ENCODE measurements at places on chromosomes 2 and 18.

GRCh38 chr2:230505162-230505561 is 89.2 kb downstream of the SP100 start:
- DNase-seq = no peak

DNA sequence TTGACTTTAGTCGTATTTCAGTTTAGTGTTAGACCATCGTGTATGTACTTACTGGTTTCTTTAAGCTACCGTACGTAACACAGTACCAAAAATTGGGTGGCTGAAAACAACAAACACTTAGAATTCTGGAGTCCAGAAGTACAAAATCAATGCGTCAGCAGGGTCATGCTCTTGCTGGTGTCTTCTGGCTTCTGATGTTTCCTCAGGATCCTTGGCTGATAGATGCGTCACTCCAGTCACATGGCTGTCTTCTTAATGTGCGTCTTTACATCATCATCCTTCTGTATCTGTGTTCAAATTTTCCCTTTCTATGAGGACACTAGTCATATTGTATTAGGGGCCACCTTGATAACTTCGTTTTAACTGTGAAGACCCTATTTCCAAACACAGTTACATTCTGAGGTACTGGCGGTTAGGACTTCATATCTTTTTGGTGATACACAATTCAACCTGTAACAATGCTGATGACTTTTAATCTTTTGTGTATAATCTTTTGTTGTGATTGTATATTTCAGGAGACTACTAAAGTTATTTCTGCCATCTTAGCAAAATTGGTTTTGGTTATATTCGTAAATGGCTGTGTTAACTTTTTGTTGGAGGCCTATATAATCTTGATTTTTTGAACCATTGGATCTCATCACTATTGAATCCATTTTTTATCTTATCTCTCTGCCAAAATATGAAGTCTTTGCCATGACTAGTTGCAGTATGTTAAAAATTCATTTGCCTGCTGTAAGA is 25.4 kb downstream of the ACTR3 start:
- no peak for DNase-seq

DNA sequence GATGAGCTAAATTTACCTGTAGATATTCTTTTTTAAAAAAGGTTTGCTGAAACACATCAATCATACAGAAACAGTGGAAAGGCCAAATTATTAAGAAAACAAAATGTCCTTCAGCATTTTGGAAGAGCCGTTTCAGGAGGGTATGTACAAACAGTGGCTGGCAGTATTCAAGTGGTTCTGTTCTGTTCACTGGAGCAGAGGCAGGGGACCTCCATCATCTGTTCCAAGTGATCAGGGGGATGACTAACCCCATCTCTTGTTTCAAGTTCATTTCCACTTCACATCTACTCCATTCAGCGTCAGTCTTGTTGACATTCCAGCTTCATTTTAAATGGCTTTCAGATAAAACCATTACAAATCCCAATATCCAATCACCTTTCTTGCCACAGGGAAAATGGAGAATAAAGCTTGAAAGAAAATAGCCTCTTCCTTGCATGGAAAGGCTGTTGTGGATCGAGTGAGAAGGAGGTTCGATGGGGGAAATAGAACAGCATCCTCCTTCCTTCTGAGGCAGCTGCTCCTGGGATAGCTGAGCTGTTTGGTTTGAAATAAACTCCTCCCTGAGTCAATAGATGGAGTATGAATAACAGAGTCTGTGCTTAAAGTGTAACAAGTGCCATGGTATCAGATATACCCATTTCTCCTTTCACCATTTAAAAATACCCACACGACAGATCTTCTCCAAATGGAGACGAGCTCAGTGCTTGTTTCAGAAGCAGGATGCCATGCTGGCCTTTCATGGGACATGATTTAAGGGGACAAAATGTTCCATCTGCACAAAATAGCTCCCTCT is 63.7 kb upstream of the OTOF start:
- no peak for DNase-seq

GRCh38 chr2:128716299-128716721 is 397.6 kb upstream of the HS6ST1 start:
- no peak for DNase-seq

- DNase-seq = no peak
Measured at GRCh38 chr2:88211003-88211808, 41.1 kb downstream of the THNSL2 start.

GRCh38 chr18:69956057-69956456 is 8.4 kb upstream of the CD226 start:
- no peak for DNase-seq

DNA sequence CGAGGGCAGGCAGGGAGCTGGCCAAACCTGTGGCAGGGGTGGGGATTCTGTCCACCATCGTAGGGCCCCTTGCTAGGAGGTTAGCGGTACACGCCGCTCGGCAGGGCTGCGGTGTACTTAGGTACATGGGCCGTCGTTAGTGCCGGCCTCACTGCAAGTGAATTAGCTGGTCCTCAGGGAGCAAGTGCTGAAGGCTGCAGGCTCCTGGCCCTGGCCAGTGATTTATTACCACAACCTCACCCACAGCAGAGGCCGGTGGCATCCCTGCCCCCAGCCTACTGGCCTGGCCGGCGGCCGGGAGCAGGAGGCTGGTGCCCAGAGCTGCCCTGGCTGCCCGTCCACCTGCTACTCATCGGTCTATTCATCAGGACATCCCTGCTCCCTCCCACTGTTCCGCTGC is 19.6 kb upstream of the PTMA start:
- DNase-seq = no peak

- DNase-seq = no peak
Measured at GRCh38 chr2:167595839-167596471, 651.4 kb downstream of the STK39 start.

GRCh38 chr2:129460299-129461198 is 518.9 kb upstream of the RAB6C start:
- DNase-seq = no peak

GRCh38 chr18:77439888-77440287 is 190.2 kb downstream of the GALR1 start:
- DNase-seq = no peak

DNA sequence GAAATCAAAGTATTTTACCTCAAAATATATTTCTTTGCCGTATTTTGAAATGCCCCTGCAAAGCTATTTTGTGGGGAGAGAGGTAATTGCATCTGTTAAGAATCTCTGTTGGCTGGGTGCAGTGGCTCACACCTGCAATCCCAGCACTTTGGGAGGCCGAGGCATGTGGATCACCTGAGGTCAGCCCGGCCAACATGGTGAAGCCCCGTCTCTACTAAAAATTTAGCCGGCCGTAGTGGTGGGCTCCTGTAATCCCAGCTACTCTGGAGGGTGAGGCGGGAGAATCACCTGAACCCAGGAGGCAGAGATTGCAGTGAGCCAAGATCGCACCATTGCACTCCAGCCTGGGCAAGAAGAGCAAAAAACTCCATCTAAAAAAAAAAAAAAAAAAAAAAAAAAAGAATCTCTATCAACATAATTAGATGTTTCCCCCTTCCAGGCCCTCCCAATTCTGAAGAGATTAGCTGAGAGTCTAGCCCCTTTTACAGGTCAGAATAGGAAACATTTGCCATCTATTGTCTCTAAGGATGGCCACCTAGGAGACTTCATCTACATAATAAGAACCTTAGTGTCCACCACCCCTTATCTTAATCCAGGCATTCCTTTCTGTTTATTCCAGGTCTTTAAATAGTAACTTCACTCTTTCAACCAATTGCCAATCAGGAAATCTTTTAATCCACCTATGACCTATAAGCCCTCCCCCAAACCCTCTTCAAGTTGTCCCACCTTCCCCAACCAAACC is 3.5 kb upstream of the TRAPPC8 start:
- no peak for DNase-seq

GRCh38 chr2:109644571-109645275 is 30.6 kb downstream of the SOWAHC start:
- no peak for DNase-seq

DNA sequence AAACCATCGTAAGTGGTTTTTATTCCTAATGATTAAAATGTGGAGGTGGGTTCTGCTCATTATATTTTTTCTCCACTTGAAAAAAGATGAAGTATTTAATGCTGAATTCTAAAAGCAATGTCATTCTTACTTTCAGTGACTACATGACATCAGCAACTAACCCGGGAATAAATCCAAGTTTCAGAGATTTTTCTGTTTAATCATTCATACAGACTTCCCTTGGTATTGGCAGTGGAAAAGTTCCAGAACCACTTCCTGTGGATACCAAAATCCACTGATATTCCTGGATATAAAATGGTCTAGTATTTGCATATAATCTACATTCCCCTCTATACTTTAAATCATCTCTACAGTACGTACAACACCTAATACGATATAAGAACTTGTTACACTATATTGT is 128.6 kb downstream of the ZNF532 start:
- DNase-seq = peak; percentile 78

DNA sequence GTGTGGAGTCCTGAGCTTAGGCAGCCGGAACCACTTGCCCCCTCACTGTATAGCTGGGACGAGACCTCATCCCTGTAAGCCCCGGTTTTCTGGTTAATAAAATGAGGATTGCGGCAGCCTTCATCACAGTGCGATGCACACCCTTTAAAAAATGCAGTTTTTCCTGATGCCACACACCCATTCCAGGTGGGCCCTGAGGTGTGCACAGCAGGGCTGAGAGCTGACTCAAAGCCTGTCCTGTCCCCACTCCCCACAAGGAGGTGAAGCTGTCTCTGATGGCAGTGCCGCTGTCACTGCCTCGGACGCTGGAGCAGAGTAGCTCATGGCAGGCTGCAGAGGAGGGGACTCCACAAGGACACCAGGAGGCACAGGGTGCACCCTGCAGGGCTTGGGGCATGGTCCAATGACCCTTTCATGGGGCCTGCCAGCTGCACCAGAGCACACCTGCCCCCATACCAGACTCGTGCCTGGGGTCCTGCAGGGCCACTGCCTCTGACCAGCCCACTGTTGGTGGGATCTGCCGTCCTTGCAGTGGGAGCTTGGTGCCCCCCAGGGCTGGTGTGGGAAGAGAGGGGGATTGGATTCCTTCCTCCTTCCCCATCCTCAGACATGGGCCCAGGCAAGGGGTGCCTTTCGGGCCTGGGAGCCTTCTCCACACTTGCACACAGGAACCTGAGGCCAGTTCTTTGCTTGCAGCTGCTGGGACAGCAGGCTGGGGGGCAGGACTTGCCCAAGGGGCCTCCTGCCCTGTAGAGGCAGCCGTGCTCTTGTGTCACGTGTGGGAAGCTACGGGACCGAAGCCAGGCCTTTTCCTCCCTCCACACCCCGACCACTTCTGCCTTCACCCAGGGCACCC is 22.8 kb downstream of the GPC1 start:
- DNase-seq = no peak

- DNase-seq = no peak
Measured at GRCh38 chr2:200976710-200977109, 13.2 kb upstream of the ORC2 start.

DNA sequence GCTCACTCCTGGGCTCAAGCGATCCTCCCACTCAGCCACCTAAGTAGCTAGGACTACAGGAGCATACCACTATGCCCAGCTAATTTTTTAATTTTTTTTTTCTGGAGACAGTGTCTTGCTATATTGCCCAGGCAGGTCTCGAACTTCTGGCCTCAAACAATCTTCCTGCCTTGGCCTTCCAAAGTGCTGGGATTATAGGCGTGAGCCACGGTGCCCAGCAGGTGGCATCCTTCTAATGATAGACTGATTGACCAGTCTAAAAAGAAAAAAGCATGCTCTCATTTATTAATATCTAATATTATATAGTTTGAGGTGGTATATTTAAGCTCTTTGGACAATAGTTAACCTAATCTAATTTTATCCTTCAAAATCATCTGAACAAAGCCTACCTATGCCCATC is 198.6 kb downstream of the CAMKMT start:
- no peak for DNase-seq

GRCh38 chr2:198054299-198054698 is 249.9 kb downstream of the PLCL1 start:
- no peak for DNase-seq

DNA sequence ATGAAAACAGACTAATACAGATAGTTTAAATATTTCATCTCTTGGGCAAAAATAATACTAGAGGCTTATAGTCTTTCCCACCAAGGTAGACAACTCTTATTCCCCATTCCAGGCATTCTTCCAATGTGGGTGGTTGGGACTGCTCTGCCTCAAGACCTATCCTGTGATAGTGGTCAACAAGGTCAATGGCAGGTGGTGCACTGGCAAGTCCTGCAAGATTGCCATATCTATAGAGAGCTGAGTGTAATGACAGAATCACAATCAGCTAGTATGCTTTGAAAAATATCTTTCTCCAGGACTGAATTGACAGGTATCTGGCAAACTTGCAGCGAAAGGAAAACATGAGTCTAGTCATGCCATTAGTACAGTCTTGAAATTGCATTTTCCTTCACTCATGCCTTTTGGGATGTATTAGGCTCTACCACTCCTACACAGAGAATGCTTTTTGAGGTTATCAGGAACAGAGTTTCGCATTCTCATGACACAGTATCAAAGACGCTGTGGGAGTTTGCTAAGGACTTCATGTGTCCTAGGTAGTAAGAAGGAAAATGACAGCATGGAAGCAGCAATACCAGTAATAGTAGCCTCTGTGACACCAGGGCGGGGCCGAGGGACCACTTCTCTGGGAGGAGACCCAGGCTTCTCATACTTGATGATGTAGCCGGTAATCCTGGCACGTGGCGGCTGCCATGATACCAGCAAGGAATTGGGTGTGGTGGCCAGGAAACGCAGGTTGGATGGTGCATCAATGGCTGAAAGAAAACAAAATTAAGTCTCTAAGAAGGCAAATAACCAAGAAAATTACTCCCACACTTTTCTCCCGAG is 61.0 kb downstream of the FN1 start:
- DNase-seq = no peak

GRCh38 chr2:113755835-113756354 is 547 bp downstream of the SLC35F5 start:
- DNase-seq = no peak
